ENCODE measurements at places on chromosomes 4 and X.

GRCh38 chrX:39163581-39164126, 362.4 kb downstream of the MID1IP1 start:
- DNase-seq: no peak

GRCh38 chr4:134780244-134780643, 578.7 kb upstream of the PABPC4L start:
- DNase-seq: no peak

DNA sequence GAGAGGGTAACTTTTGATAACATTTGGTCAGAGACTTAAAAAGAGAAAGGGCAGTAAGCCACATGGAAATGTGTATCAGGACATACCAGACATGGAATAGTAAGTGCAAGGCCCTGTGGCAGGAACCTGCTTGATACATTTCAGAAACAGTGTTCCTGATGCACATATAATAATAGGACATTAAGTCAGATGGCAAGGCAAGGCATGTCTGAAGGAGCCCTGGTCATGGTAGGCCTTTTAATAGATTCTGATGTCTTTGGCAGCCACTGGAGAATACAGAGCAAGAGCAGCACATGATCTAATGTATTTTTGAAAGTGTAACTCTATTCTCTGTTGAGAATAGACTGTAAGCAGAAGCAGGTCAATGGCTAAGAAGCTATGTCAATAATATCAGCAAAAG, 279.7 kb downstream of the CAMK2D start:
- no peak for DNase-seq

DNA sequence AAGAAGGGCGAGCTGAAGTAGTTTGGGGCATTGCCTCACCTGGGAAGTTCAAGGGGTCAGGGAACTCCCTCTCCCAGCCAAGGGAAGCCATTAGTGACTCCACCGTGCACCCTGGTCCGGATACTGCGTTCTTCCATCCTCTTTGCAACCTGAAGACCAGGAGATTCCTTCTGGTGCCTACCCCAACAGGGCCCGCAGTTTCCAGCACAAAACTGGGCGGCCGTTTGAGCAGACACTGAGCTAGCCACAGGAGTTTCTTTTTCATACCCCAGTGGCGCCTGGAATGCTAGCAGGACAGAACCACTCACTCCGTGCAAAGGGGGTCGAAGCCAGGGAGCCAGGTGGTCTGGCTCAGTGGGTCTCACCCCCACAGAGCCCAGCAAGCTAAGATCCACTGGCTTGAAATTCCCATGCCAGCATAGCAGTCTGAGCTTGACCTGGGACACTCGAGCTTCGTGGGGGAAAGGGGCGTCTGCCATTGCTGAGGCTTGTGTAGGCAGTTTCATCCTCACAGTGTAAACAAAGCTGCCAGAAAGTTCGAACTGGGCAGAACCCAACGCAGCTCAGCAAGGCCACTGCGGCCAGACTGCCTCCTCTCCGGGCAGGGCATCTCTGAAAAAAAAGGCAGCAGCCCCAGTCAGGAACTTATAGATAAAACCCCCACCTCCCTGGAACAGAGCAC, 1039.4 kb upstream of the IGFBP7 start:
- DNase-seq: no peak

Measured in stromal cell of bone marrow (primary cell).